ENCODE measurements at places on chromosomes 16 and 17.

GRCh38 chr16:30482366-30482765, 9.8 kb downstream of the ITGAL start:
- DNase-seq: no peak

DNA sequence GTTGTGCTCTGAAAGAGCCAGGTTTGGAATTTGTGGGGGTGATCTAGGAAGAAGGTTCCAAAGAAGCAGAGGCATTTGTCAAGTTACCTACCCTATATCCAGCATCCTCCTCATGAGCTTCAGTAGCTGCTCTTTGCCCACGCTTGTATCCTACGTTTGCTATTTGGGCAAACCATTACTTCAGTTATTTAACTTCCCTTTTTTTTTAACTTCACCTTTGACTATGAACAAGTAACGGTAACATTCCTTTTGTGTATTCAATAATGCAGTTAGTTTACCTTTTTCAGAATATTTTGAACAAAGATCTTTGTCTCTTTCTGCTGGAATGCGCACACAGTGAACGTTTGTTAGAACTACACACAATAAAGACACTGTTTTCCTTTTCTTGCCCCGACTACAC, 41.5 kb downstream of the CYB5B start:
- DNase-seq: no peak

DNA sequence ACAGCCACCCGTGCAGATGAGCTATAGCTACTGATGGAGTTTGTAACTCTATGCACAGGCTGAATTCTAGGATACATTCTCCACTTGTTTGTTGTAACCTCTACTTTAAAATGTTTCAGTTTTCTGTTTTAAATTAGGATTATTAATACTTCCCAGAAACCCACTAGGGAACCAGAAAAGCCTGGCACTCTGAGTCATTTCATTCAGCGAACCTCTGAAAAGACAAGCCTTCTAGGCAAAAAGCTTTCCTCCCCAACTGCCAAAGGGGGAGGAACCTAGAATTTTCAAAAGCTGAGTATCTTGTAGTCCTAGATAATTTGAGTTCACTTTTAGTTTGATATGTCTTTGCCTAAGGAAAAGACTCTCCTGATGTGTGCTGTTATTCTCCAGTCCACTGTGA, 43.2 kb downstream of the GOSR1 start:
- no peak for DNase-seq

GRCh38 chr17:30969989-30970830, 629 bp upstream of the RNF135 start:
- DNase-seq: no peak

- DNase-seq: peak; percentile 48
Observed at GRCh38 chr17:77318021-77318420, 177.3 kb downstream of the SEC14L1 start.

DNA sequence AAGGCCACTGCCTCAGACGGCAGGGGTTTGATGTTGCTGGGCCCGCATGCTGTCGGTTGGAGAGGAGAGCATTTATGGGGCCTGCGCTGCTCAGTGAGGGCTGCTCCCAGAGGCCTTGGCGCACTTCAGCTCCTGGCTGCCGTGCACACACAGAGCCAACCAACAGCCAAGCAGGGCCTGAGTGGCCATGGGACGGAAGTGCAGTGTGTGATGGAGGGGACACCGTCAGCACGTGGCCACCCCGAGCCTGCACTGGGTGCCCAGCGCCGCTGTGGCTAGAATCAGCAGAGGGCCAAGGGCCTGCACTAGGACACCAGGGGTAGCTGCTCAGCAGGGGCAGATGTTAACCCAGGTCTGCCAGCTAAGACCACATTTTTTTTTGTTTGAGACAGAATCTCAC, 21.8 kb downstream of the KLHL36 start:
- no peak for DNase-seq
